ENCODE measurements at places on chromosomes 3 and 15.

- DNase-seq, result no peak
These were observed 180.2 kb upstream of the CBLB start for GRCh38 chr3:106048946-106049481.

DNA sequence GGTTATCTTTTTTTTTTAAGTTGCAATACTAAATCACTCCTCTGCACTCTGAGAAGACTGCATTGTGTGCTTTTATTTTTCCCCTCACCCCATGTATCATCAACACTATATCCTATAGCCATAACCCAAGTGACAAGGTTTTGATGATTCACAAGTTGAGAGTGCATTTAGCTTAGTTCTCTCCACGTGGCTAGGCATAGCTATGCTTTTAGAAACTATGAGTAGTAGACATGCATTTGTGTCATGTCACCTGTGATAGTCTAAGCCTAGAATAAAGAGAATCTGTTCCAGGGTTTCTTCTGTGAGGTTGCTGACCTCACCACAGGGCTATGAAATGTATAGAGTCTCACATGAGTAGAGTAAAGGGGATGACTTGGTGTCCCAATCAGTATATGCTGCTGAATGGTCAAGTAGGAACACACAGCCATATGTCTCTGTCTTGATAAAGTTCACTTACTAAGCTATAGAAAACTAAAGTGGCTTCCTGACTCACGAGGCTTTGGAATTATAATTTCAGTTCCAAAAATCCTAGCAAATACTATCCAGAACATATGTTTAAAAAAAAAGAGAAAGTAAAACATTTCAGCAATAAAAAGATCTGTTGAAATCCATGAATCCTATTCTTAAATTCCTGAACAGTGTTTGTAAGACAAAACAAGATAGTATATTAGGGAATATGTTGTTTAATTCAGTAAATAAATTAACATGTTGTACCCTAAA, 206.3 kb downstream of the LSAMP start:
- no peak for DNase-seq

DNA sequence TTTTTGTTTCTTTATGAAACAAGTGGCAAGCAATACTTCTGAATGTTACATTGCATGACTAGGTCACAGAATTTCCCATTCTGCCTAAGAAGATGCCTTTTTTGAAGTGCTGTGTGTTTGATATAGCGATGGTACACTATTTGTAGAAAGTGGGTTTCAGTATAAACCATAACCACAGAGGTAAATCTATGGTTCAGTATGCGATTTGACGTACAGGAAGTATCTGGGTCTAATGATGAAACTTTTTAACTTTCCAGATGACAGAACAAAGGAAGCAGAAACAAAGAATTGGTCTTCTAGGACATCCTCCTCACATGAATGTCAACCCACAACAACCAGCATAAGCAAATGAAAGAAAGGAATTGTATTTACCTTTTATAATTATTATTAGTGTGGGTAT, 133.4 kb upstream of the BHLHE40 start:
- DNase-seq, result no peak

DNA sequence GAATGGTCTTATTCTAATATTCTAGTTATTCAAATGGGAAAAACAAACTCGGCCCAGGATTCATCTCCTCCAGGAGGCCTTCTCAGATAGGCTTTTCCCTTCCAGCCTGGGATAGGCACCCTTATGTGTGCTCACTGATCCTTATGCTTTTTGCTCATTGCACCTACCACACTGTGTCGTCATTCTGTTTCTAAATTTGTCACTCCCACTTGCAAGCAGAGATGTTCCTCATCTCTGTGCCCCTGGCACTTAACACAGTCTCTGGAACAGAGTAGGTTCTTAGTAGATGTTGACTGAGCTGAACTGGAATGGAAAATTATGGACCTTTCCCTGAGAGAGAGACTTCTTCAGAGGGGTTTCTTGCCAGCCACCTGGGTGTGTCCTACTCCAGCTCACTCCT, 18.7 kb upstream of the SPG11 start:
- no peak for DNase-seq

DNA sequence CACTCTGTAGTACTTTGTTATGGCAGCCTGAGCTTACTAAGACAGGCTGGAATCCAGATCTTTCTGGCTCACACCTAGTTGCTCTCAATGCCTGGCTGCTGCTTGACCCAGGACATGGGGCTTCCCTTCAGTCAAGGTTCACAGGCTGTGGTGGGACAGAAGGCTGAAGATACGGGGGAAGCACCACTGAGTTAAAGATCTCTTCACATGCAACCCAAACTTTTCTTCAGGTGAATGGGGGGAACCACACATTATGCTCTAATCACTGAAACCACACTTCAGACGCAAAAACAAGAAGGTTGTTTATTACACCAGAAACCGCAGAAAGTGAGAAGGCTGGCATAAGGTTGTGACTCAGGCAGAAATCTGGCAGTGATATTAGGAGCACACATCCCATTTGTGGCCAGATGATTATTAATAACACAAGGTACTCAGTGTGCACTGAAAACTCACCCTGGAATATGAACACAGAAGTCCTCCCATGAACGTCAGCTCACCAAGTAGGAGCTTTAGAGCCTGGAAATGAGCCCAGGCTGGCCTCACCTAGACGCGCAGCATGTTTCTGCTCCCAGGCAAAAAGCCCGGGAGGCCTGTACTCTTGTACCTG, 230.5 kb upstream of the CHRNA7 start:
- DNase-seq, result no peak

- no peak for DNase-seq
These were observed 496.0 kb upstream of the RGMA start for GRCh38 chr15:93585012-93585411.

DNA sequence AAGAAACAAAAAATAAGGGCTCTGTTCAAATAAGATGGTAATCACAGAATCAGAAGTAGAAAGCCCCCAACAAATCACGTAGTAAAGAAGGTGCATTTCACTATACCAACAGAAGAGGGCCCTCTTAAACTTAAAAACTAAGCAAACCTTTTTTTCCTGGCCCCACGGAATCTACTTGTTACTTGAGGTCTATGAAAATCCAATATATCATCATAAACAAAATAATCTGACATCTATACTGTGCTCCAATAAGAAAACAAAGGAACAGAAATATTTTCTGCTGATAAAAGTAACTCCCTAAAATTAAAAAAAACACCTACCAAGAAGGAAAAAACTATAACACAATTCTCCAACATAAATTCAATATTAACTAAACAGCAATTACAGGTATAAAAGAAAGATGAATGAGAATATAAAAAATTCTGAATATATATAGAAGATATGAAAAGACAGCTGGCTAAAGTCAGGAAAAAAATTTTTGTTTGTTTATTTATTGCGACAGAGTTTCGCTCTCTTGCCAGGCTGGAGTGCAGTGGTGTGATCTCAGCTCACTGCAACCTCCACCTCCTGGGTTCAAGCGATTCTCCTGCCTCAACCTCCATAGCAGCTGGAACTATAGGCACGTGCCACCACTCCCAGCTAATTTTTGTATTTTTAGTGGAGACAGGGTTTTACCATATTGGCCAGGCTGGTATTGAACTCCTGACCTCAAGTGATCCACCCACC, 81.8 kb downstream of the CLASP2 start:
- DNase-seq, result no peak

- no peak for DNase-seq
These were observed 181.6 kb downstream of the MEGF11 start for GRCh38 chr15:66071921-66072295.

DNA sequence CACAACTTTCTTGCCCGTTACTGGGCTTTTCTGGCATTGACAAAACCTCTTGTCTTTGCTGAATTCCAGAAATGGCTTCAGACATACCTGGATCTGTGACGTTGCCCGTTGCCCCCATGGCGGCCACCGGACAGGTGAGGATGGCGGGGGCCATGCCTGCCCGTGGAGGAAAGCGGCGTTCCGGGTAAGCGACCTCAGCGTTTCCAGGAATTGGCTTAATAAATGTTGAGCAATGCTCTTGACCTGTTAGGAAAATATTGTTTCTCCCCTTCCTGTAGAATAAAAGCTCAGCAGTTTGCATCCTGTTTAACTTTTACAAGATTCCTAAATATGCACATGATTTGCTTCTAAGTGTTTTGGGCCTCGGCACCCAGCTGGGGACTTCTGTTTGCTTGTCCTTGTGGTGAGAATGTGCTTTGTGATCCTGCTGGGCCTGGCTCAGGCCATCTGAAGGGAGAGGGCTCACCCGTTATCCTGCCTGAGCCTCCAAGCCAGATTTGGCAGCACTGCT, 46.7 kb downstream of the ARNT2 start:
- DNase-seq, result no peak

DNA sequence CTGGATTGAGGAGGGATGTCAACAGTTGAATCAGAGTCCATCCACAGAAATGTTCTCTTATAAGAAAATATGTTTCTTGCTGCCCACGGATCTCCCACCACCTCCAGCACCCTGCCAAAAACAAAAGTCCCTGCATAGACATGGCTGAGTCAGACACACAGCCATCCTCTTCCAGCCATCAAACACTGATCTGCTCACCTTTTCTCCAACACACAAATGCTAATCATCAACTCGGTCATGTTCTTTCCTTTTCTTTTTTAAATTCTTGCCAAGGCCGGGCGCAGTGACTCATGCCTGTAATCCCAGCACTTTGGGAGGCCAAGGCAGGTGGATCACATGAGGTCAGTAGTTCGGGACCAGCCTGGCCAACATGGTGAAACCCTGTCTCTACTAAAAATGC, 110.7 kb upstream of the IL12A start:
- no peak for DNase-seq

DNA sequence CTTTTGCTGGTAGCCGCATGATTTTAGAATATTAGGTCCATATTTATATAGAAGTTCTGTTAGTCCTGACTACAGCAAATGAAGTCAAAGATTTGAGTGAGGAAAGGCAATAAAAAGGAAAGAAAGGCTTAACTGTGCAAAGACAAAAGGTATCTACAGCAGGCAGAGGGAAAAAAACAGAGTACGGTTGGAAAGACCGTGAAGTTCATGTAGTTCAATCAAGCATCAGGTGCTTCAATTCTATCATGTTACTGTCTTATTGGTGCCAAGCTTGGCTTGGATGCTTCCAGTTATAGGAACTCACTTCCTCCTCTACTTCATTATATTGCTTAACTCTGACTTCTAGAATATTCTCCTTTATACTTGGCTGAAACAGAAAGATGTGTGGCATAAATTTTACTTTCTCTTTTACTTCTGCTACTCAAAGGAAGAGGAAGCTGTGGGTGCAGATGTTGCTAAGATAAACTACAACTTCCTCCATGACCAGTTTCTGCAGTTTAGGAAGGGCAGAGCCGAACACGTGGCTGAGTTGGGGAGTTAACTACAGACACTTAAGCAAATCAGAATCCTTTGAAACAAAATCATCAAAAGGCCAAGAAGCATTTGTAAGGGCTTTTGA, 72.6 kb upstream of the ZBED2 start:
- DNase-seq, result peak; percentile 75

GRCh38 chr3:36738702-36739101, 25.7 kb downstream of the DCLK3 start:
- DNase-seq, result no peak

DNA sequence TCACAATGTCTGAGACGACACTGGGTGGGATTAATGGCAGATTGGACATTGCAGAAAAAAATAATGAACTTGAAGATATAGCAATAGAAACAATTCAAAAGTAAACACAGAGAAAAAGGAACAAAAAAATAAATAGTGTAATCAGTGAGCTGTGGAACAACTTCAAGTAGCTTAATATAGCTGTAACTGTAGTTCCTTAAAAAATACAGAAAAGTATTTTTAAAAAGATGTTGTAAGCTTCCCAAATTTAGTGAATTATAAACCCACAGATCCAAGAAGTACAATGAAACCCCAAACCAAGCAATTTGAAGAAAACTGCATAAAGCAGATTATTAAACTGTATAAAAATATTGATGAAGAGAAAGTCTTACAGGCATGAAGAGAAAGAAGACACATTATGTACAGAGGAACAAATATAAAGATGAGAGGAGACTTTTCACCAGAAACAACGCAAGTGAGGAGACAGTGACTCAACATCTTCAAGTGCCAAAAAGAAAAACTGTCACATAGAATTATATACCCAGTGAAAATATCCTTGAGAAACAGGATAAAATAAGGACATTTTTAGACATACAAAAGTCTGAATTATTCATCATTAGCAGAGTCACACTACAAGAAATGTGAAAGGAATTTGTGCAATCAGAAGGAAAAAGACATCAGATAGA, 176.4 kb downstream of the NFKBIZ start:
- DNase-seq, result no peak

DNA sequence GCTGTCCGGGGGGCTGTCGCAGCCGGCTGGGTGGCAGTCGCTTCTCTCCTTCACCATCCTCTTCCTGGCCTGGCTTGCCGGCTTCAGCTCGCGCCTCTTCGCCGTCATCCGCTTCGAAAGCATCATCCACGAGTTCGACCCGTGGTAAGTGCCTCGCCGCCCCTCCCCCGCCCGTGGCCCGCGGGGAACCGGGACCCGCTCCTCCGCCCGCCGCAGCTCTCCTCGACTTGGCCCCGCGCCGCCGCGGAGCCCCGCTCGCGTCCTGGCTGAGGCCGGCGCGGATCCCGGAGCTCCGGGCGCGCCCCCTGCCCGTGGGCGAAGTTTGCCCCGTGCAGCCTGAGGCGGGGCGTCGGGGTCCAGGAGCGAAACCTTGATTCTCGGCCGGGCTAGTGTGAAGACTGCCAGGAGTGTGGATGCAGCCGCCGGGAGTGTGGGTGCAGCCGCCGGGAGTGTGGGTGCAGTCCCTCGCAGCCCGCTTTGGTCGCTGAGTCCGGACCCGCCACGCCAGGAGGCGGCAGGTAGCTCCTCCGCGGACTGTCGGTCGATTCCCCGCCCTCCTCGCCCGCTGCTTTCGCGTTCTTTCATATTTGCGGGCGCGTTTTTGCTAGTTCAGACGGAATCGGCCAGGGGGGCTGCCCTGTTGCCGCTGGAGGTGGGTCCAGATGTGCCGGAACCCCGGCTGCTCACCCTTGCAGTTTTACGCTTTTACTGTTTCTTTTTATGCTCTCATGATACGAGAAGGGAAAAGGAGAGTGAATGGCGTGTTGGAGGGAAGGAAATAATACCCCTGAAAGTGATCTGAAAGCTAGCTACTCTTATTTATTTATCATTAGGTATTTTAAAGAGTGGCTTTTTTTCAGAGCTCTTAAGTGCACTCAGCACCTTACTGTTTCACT, 692 bp downstream of the STT3B start:
- peak; percentile 64 for DNase-seq

GRCh38 chr3:123899300-123899865, 15.3 kb upstream of the MYLK start:
- DNase-seq, result no peak
